ENCODE measurements at places on chromosomes 2 and 18.

- H3K27me3 ChIP-seq = no peaks in the 10 kb centered on the region
- H3K4me3 ChIP-seq = no peak overlapping the region
- no peak for DNase-seq
- H3K36me3 ChIP-seq = peaks cover 23% of the 10 kb centered on the region
Observed at GRCh38 chr18:55559739-55560138, 28.3 kb downstream of the TCF4 start.

DNA sequence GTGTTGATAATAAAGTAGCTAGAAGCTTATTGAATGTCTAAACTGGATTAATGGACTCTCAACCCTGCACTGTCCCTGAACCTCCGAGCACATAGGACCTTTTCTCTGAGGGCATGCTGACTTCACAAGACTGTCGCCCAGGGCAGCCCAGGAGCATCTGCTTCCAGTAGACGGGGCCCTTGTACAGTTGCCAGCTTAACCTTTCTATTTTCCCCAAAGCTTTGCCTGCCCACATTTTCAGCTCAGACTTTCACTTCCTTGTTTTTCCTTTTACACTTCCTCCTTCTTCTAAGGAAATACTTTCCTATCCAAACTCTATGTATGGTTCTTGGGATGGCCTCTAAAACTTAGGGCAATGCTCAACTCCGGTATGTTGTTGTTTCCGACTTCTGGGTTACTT lies 1.3 kb downstream of the VWA3B start:
- DNase-seq = no peak
- peaks cover 66% of the 10 kb centered on the region for H3K27me3 ChIP-seq
- peak overlapping the region; percentile 87 for H3K4me3 ChIP-seq
- H3K27ac ChIP-seq = no peak overlapping the region

DNA sequence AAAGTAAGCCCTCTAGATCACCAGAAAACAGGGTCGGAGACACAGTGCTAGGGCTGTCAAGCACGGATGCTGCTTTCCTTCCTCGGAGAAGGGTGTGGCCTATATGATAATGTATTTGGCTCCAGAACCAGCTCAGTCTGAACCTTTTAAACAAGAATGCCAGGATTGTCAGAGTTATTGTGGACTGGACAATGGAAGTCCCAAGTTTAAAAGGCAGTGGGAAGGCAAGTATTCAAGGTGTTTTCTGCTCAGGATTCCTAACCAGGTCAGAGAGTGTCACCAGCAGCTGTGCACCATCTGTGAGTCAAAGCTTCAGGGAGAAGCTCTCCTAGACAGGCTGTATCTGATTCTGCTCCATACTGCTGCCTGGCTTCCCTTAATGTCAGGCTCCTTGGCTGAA lies 94.8 kb downstream of the SPOPL start:
- no peak overlapping the region for H3K27ac ChIP-seq
- H3K4me1 ChIP-seq = peaks cover 5% of the 10 kb centered on the region
- DNase-seq = no peak
- H3K36me3 ChIP-seq = peaks cover 3% of the 10 kb centered on the region
- H3K4me3 ChIP-seq = no peak overlapping the region
- no peaks in the 10 kb centered on the region for H3K27me3 ChIP-seq

DNA sequence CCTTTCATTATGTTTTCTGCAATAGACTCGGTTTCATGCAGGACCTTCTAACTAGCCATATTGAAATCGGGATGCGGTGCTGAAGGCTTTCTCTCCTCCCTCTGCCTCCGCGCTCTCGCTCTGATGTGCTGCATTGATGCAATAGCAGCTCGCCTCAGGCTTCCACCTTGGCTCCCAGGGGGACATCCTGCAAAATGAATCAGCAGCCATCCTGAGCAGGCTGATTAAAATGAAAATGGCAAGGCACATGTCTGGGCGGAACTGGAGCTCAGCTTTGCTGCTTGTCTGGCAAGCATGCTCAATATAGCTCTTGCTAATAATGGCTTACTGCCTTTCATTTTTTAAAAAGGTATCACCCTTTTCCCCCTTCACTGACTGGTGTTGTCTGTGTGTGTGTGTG lies 806 bp upstream of the MYT1L start:
- H3K4me3 ChIP-seq = peak overlapping the region; percentile 33
- H3K27ac ChIP-seq = no peak overlapping the region
- peaks cover 52% of the 10 kb centered on the region for H3K27me3 ChIP-seq
- DNase-seq = no peak

DNA sequence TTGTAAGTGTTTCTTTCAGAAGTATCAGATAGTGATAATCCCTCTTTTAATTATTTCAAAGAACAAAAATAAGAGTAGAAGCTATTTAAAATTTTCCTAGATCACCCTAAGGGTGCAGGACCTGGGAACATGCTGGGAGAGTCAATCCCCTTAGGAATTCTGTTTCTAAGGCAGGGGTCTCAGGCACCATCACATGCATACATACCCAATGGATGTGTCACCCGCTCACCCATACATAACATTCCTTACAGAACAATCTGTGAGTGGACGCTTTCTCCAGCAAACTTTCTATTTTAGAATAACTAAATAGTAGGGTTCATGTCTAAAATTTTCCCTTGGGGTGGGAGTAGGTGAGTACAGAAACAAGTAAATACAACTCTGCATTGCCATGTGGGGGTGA lies 8.4 kb downstream of the DSEL start:
- H3K4me3 ChIP-seq = no peak overlapping the region
- H3K4me1 ChIP-seq = peaks cover 10% of the 10 kb centered on the region
- DNase-seq = no peak
- H3K27ac ChIP-seq = no peak overlapping the region
- H3K27me3 ChIP-seq = no peaks in the 10 kb centered on the region

DNA sequence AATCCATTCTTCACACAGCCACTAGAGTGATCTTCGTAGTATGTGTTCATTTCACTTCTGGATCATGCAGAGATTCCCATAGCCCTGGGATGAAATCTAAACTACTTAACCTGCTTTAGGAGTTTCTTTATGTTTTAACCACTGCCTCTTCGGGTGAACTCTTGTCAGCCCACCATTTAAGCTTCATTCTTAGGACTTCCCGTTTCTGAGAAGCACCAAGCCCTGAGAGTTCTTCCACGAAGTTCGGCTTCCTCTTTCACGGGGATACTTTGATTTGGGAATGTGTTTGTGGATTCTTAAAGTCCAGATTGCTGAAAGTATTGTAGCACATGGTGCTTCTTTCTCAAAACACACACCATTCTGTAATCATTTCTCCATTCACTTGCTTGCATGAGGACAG lies 205.0 kb downstream of the UBE2E3 start:
- no peak overlapping the region for H3K27ac ChIP-seq
- DNase-seq = no peak
- no peaks in the 10 kb centered on the region for H3K36me3 ChIP-seq
- H3K4me3 ChIP-seq = no peak overlapping the region
- H3K27me3 ChIP-seq = no peaks in the 10 kb centered on the region

GRCh38 chr2:134145519-134145918 lies 108.4 kb upstream of the MGAT5 start:
- no peaks in the 10 kb centered on the region for H3K27me3 ChIP-seq
- no peak overlapping the region for H3K4me3 ChIP-seq
- no peaks in the 10 kb centered on the region for H3K36me3 ChIP-seq
- H3K27ac ChIP-seq = no peak overlapping the region
- no peak for DNase-seq

GRCh38 chr18:77116201-77117080 lies 16.1 kb downstream of the MBP start:
- H3K4me3 ChIP-seq = no peak overlapping the region
- DNase-seq = no peak
- H3K4me1 ChIP-seq = peaks cover 6% of the 10 kb centered on the region
- no peaks in the 10 kb centered on the region for H3K27me3 ChIP-seq
- H3K36me3 ChIP-seq = no peaks in the 10 kb centered on the region

- no peak overlapping the region for H3K4me3 ChIP-seq
- peaks cover 18% of the 10 kb centered on the region for H3K4me1 ChIP-seq
- H3K27ac ChIP-seq = no peak overlapping the region
- no peaks in the 10 kb centered on the region for H3K36me3 ChIP-seq
Observed at GRCh38 chr2:237196866-237197618, 111.4 kb downstream of the COPS8 start.

DNA sequence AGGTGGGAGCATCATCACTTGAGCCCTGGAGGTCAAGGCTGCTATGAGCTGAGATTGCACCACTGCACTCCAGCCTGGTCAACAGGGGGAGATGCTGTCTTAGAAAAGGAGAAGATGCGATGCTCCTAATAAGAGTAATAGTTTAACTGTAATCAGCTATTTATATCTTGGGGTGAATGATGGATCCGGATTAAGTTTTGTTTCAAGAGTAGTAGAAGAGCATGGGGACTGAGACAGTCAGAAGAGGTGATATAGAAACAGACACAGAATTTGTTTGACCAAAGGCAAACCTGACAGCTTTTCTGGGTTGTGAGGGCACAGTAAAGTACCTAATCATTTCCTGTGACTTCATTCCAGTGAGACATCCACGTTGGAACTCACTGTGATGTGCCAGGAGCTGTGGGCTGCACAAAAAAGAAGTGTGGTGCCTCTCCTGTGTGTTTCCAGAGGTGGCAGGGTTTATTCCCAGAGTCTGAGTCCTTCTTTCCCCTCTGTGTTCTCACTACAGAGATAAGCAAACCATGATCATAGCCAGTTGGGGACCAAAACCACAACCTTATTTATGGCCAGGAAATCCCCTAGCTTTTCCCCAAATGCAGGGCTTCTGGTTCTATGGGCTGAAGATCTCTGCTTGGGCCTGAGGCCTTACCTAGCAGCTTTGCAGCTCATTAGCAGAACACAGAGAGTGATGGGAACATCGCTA lies 113.7 kb downstream of the XRCC5 start:
- no peak overlapping the region for H3K27ac ChIP-seq
- no peak overlapping the region for H3K4me3 ChIP-seq
- no peak for DNase-seq
- H3K4me1 ChIP-seq = peaks cover 5% of the 10 kb centered on the region
- no peaks in the 10 kb centered on the region for H3K27me3 ChIP-seq

DNA sequence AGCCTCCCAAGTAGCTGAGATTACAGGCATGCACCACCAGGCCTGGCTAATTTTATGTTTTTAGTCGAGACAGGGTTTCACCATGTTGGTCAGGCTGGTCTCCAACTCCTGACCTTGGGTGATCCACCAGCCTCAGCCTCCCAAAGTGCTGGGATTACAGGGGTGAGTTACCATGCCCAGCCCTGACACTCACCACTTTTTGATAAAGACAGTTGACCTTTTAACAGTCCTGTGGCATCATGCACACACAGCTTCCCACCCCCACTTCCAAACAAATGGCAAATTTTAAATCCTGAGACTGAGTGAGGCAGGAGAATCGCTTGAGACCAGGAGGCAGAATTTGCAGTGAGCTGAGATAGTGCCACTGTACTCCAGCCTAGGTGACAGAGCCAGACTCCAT lies 6.2 kb upstream of the DNAJB2 start:
- no peaks in the 10 kb centered on the region for H3K36me3 ChIP-seq
- H3K27ac ChIP-seq = no peak overlapping the region
- no peak overlapping the region for H3K4me3 ChIP-seq
- peaks cover 7% of the 10 kb centered on the region for H3K4me1 ChIP-seq

DNA sequence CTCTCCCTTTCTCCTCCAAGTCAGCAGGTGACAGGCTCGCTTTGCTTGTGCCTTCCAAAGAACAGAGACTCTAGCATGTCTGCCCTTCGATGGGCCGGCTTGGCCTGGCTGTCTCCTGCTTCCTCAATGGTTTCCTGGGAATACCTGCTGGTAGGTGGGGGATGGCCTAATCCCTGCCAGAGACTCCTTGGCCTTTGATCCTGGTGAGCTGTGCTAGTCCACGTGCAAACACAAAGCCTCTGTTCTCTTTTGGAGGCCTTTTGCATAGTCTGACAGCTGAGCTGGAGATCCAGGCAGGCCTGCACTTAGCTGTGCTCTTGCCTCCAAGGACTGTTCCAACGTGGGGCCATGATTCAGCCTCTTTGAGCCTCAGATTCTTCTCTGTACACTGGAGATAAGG lies 67.6 kb downstream of the ARL4C start:
- no peak overlapping the region for H3K27ac ChIP-seq
- no peak overlapping the region for H3K4me3 ChIP-seq
- no peak for DNase-seq

DNA sequence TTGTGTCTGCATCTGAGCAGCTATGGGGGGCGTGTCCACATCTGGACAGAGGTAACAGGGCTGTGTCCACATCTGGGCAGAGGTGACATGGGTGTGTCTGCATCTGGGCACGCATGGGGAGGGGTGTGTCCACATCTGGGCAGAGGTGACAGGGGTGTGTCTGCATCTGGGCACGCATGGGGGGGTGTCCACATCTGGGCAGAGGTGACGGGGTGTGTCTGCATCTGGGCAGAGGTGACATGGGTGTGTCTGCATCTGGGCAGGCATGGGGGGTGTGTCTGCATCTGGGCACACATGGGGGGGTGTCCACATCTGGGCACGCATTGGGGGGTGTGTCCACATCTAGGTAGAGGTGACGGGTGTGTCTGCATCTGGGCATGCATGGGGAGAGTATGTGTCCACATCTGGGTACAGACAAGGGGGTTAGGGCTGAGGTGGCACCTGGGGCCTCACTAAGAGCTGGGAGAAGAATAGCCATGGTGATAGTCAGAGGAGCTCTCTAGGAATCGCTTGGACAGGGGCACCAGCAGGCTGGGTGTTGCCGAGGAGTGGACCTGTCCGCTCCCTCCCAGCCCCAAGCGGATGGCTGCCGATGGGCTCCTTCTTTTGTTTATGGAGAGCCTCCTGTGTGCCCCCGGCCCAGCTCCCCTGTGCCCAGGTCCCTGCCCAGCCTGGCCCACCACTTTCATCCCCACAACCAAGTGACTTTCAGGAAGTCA lies 177.8 kb downstream of the EIPR1 start:
- H3K4me1 ChIP-seq = peaks cover 13% of the 10 kb centered on the region
- DNase-seq = no peak
- no peak overlapping the region for H3K4me3 ChIP-seq
- H3K27ac ChIP-seq = no peak overlapping the region
- H3K36me3 ChIP-seq = no peaks in the 10 kb centered on the region

GRCh38 chr2:122565364-122565763 lies 809.9 kb downstream of the TSN start:
- no peak overlapping the region for H3K4me3 ChIP-seq
- H3K36me3 ChIP-seq = no peaks in the 10 kb centered on the region
- no peak for DNase-seq

DNA sequence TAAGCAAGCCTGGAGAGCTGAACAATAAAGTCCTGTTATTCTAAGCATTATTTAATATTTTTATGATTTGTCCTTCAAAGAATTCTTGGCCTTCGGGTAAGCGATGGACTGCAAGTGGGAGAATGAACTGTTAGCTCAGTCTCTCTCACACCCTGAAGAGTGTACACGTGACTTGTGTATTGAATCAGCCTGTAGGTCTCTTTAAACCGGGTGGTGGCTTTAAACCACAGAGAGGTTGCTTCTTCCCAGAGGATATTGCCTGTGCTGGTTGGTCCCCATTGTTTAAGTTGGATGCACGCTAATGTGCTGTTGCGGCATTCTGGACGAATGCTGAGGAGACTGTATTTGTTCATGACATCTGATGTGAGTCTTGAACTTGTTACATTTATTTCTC lies 183.3 kb downstream of the LTBP1 start:
- no peaks in the 10 kb centered on the region for H3K27me3 ChIP-seq
- H3K4me1 ChIP-seq = peaks cover 18% of the 10 kb centered on the region
- H3K27ac ChIP-seq = no peak overlapping the region
- no peak for DNase-seq
- H3K4me3 ChIP-seq = no peak overlapping the region

All from neural crest cell (in vitro differentiated cells).